NCI-H1694 treated with DMSO at 0.1 percent for 48 hours (cell line): ENCODE measurements at places on chromosomes 5 and 9.

GRCh38 chr9:115439641-115440040 is 321.7 kb upstream of the TNC start:
- no peak for DNase-seq

DNA sequence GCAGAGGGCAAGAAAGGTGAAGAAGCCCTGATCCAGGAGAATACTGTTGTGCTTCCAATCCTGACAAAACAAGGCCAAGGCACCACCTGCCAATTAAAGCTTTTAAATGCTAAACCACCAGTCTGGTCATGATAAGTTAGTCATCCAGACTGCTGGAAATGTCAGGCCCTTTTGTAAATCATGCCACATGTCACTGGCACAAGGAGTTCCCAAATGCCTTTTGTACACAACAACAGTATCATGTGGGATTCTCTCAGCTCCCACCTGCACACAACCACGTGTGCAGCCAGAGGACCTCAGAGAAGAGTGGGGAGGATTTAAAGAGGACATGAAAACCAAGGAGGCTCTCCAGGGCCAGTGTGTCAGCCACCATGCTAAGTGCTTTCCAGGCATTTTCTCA is 99.3 kb downstream of the CDK5RAP2 start:
- DNase-seq: peak; percentile 6

GRCh38 chr5:139648205-139649081 is at the start of gene CXXC5:
Gene CXXC5 (plus strand): TSS chr5:139648349. CDS start chr5:139680524, 32,175 bp downstream.
- DNase-seq: peak; percentile 38

- no peak for DNase-seq
These were observed 264.9 kb upstream of the EFNA5 start for GRCh38 chr5:107935645-107936044.

DNA sequence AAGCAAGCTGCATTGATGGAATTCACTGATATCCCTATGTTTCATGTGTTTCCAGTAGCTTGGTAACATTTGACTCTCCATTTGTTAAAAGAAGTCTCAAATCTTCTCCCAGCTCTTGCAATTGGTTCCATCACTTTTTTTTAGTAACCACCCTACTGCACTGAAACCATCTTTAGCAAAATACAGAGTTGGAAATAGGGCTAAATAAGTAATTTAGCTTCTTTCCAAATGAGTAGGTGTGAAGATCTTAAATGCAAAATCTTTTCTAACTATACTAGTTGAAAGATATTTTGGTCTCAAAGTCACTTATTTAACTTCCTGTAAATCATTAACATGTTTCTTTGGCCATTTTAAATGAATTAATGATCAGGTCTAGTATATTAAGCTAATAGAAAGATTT is 138.1 kb downstream of the DIRAS2 start:
- DNase-seq: no peak

GRCh38 chr5:145587710-145588109 is 247.4 kb downstream of the PRELID2 start:
- no peak for DNase-seq

DNA sequence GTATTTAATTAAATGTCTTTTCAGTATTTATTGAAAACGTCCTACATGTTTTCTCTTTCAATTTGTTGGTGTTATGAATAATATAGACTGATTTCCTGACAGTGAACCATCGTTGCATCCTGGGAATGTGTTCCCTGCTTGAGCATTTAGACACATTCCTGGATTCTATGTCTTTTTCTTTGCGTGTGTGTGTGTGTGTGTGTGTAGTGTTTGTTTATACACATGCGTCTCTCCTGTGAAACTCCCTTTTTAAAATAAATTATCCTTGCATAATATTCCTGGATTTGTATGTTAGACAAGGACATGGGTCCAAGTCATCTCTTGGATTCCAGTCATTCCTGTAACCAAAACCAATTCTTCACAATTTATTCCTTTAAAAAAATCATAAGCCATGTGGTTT is 153.4 kb downstream of the HSPA4 start:
- no peak for DNase-seq

DNA sequence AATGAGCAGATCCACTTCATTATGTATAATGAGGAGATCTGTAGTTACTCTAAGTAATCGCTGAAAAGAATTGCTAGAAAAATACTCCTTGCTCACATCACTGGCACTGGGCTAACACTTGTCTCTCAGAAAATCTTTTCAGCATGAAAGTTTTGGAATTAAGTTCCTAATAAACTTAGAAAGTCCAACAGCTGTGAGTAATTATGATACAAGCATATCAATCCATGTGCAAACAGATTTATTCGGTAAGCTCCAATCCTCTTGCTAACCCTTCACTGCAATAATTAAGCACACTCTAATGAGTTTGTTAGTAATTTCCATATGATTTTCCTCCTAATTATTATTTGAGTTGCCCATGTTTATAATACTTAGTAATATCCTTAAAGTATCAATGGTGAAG is 652.6 kb upstream of the WWC1 start:
- no peak for DNase-seq

DNA sequence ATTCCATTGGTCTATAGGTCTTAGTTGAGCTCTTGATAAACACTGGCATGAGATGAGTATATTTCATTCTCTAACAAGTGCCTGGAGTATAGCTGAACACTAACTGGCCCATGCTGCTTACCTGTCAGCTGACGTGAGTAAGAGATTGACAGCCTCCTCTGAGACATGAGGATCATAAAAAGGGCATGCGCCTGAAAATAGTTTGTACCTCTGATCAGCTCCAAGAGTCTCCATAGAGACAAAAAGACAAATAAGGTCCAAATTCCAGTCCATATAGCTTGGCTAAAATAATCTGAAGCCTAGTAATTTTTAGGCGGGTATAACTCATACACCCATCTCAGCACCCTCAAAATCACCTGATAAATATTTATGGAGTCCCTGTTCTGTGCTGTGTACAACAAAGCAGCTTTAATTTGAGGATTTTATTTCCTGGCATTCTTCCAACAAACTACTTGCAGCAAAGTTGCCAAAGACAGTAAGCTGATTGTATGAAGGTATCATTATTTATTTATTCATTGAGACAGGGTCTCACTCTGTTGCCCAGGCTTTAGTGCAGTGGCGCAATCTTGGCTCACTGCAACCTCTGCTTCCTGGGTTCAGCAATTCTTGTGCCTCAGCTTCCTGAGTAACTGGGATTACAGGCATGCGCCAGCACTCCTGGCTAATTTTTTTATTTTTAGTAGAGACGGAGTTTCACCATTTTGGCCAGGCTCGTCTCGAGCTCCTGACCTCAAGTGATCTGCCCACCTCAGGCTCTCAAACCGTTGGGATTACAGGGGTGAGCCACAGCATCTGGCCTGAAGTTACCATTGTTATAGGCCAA is 16.2 kb upstream of the FSD1L start:
- DNase-seq: no peak

GRCh38 chr5:155089643-155090042 is 76.1 kb downstream of the KIF4B start:
- no peak for DNase-seq

- DNase-seq: no peak
These were observed 67.7 kb upstream of the RAD23B start for GRCh38 chr9:107215381-107215780.

DNA sequence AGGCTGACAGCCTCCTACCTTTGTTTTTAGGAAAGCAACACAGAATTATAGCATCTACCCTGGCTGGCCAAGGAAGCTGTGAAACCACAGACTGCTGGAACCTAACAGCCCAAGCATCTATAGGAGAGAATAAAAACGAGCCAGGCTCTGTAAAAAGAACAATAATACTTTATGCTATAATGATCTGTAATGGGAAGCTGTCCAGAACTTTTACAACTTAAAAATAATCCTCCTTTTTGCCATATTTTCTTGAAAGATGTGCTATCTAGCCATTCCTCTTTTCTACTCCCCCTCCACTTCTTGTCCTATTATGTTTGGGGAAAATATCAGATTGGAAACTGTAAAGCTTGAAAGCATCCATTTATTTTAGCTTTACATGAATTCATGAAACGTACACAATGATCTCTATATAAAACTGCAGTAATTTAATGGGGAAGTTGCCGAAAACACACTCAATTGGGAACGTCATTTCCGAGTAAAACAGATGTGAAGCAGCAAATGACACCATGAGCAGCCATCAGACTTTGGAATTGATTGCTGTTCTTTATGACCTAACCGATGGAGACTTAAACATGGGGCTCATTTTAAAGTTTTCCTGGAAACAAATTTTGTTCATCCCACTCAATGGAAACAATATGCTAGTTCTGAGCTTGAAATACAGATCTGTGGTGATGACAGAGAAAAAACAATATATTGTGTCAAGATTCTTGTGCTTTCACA is 450.3 kb upstream of the CLINT1 start:
- no peak for DNase-seq

- DNase-seq: no peak
These were observed 39.2 kb downstream of the PDZD2 start for GRCh38 chr5:31678180-31678579.

- no peak for DNase-seq
These were observed 13.1 kb downstream of the UHRF2 start for GRCh38 chr9:6426117-6426516.

- no peak for DNase-seq
These were observed 212.2 kb downstream of the FSTL4 start for GRCh38 chr5:133400120-133400519.

GRCh38 chr9:130200038-130200849 is 28.0 kb downstream of the NCS1 start:
- no peak for DNase-seq

- no peak for DNase-seq
These were observed 84.9 kb downstream of the RGS3 start for GRCh38 chr9:113548221-113549041.

- DNase-seq: no peak
These were observed 727 bp upstream of the ADRB2 start for GRCh38 chr5:148825716-148826052.

DNA sequence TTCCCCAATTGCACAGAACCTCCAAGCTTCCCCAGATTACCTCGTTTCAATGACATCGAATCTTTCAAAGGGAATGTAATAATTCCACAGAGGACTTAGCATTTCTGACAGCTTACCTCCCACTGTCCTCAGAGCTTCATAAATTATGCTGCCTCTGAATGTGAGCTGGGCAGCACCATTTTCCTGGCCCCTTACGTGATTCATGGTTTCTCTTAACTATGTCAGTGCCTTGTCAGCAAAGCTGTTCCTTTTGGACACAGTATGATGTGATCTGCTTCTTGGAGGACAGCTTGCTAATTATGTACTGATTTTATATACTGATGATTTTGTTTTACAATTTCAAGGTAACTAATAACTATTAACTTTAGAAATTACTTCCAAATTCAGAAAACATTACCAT is 27.7 kb upstream of the SSBP2 start:
- DNase-seq: no peak

- DNase-seq: no peak
These were observed 379.3 kb downstream of the PLK2 start for GRCh38 chr5:58080573-58080972.

- no peak for DNase-seq
These were observed 42.6 kb downstream of the NACC2 start for GRCh38 chr9:136052472-136052880.

- DNase-seq: no peak
These were observed 98.2 kb downstream of the CSNK1G3 start for GRCh38 chr5:123610209-123610608.

GRCh38 chr9:76025286-76025685 is 134.8 kb downstream of the PCSK5 start:
- DNase-seq: no peak

DNA sequence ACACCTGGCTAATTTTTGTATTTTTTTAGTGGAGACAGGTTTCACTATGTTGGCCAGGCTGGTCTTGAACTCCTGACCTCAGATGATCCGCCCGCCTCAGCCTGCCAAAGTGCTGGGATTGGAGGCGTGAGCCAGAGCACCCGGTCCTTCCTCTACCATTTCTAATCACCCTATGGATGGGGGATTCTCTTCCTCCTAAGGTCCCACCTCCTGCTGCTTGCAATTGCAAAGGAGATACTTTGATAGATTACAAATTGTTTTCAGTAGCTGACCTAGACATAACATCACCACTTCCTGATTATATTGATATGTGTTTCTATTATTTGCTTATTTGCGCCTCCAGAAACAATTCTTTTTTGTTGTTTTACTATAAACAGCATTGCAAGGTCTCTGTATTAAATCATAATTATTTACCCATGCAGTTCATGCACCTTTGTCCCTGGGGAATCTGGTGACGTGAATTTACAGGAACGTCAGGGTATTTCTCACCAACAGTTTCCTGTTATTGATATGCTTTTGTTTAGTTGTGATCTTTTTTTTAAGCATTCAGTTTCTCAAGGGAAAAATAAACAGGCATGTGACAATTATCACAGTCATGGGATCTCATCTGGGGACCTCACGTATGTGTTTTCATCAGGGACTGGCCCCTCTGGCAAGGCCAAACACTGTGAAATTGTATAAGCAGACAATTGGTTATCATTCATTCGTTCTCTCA is 43.2 kb downstream of the ESM1 start:
- DNase-seq: no peak

DNA sequence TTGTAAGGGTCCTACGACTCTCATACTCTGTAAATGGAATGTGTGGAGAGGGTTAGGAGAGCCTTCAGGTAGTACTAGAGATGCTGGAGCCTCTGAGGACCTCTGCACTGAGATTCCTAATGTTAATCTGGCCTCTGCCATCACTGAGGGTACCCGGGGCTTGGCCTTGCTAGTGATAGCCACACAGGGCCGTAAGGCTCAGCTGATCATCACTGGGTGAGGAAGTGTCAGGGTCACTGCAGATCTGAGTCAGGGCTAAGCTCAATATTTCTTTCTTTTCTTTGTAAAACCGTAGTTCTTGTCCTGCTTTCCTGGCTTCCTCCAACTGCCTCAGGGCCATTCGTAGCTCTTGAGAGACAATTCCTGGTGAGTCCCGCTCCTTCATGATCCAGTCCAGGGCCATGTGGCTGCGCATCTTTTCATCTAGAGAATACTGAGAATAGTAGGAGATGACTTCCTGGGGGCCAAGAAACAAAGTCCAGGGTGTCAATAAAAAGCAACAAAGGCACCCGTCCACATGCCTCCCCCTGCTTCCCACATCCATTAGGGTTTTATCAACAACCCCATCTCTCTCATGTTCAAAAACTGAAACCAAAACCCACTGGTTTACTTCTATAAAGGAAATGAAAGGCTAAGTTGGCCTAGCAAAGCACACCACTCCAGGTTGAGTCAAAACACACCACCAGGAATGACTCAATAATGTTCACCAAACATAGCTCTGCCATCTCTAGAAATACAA is 47.7 kb downstream of the LIX1 start:
- DNase-seq: no peak

- DNase-seq: no peak
These were observed 356.1 kb downstream of the SPOCK1 start for GRCh38 chr5:137142764-137143605.

GRCh38 chr9:94625835-94626234 is 13.5 kb downstream of the FBP1 start:
- no peak for DNase-seq

GRCh38 chr9:136921718-136922117 is 22.8 kb downstream of the FBXW5 start:
- DNase-seq: no peak

DNA sequence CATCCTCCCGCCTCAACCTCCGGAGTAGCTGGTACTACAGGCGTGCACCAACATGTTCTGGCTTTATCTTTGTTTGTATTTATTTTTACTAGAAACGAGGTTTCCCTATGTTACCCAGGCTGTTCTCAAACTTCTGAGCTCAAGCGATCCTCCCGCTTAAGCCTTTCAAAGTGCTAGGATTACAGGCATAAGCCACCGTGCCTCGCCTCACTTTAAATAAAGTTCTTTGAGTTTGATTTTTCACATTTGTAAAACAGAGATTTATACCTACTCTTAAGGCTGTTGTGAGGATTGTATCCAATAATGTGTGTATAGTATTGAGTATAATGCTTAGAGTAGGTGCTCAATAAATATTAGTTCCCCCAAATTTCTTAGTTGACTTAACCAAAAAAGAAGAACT is 75.7 kb downstream of the MEF2C start:
- DNase-seq: no peak
